ENCODE measurements at places on chromosomes 12 and 14.

DNA sequence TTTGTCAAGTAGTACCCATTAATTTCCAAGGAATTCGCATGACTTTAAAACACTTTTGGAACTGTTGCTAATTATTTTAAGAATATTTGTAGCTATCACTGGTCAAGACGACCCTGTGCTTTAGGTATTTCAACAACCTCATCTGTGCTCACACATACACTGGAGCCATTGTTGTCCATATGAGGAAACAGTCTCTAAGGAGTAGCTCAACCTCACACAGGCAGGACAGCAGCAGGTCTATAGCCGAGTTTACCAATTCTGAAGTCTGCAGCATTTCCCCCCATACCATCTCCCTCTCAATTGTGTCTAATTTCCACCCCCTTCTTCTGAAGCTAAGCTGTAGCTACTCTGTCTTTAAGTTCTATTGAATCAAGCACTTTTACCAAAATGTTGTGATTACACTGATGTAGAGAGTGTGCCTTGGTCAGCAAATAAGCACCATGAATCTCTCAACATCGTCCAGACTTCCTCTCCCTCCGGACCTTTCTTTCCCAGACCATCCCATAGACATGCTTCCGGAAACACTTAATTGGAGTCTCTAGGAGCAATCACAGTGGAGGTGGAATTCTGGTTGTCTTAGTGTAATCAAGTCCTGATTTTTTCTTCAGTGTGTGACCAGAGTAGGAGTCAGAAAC, 48.5 kb upstream of the NUAK1 start:
- no peak for DNase-seq

GRCh38 chr12:78406213-78406612, 458.4 kb upstream of the SYT1 start:
- no peak for DNase-seq

DNA sequence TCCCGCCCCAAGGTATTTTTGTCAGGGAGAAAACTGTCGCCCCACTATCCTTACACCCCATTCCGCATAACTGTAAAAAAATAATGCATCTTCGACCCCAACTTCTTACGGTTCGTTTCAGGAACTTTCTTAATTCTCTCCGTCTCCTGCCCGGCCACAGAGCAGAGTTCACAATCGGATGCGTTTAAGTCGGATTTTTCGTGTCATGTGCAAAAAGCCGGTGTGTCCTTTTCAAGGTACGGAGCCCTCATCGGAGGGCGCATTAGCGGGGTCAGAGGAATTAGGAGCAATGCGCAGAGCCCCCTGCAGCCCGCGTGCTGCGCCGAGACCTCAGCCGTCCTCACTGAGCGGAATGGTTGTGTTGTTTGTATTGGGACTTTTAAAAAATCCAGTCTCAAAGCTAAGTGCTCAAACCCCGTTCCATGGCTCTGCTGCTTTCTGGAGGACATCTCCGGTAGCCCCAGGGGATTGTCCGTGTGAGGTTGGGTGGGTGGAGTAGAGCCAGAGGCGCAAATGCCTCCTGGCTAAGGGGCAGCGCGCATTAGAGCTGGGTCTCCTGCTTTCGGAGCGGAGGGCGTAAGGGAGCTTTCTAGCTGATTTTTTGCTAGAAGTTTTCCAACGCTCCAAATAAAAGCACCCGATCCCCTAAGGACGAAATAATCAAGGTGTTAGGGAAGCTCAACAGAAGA, 3.9 kb upstream of the GSC start:
- DNase-seq = no peak

DNA sequence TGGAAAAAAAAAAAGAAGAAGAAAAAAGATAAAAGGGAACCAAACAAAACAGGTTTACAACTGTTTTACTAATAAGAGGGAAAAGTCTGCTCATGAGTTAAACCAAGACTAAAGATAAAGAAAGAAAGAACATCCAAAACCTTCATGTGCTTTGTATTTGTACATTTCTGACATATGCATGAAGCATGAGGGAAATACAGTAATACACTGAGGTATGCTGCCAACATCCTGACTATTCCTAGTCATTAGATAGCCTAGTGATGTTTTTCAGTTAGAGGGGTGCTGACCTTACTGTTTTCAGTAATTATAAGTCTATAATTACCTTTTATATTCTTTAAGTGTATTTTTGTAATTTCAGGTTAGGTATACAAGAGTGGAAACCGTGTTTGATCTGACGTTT, 793.3 kb downstream of the DIO2 start:
- DNase-seq = no peak

DNA sequence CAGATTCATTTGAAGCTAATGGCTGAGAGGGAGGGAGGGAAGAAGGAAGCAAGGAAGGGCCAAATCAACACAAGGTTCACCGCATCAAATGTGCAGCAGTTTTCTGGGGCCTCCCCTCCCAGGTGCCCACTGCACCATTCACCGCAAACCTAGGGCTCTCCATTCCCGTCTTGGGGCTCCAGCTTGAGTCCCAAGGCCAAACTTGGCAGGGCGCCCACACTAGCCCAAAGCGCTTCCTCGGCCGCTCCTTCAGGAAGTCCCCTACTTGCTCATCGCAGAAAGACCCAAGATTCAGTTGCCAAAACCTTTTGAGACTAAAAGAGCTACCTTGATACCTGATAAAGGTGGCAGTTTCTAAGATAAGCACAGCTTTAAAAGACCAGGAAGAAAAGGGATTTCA, 140.5 kb upstream of the FKBP4 start:
- DNase-seq = no peak

GRCh38 chr14:61098721-61099120, 117.7 kb downstream of the SLC38A6 start:
- DNase-seq = no peak

DNA sequence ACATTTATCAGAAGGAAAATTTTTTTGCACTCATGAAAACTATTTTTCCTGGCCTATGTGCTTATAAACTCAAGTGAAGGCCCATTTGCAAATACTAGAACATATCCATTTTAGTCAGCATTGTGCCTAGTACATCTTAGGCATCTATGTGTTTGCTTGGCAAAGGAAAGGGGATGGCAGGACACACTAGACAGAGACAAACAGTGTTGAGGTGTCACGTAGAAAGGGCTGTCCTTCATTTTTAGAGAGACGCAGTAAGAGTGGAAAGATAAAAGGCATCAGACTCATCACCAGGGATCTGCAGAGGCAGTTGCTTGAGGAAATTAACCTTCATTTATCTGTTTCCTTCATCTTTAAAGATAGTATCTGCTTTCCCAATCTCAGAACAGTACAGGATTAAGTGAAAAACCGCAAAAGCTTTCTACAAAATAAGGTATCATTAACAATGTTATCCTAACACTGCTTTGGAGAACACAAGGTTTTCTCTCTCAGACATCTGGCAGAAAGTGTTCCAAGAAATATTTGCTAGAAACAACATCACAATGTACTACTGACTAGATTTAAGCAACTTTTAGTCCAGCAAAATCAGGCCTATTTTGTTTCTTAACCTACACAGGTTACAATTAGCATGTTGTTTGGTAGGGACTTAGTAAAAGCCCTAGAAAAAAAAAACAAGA, 2.0 kb downstream of the YBX3 start:
- DNase-seq = no peak

GRCh38 chr14:21703357-21704326, 30.0 kb upstream of the OR4E1 start:
- DNase-seq = no peak

Data from CD4-positive, alpha-beta T cell treated with Interleukin-1 beta for 1 hour (primary cell).